IMR-90 (cell line): ENCODE measurements at places on chromosomes 5 and 9. TPM values are rescaled to one million over a fixed set of nuclear protein-coding genes. Genes with fewer than 3 reads are reported as not detected.

The NR5A1 gene
- total RNA-seq = not detected in 2 replicates

The C5orf58 gene
- not detected in 2 replicates for total RNA-seq

GRCh38 chr9:109912082-109912582 lies 132.1 kb downstream of the PALM2AKAP2 start:
- H3K36me3 ChIP-seq = no peaks in the 10 kb centered on the region
- H3K27me3 ChIP-seq = no peaks in the 10 kb centered on the region
- H3K27ac ChIP-seq = peak overlapping the region; percentile 86

GRCh38 chr9:71662082-71662481 lies 106.2 kb downstream of the CEMIP2 start:
- H3K4me3 ChIP-seq = no peak overlapping the region
- no peak for DNase-seq
- H3K27ac ChIP-seq = no peak overlapping the region
- H3K27me3 ChIP-seq = no peaks in the 10 kb centered on the region

The ITK gene
- not detected in 2 replicates for total RNA-seq

DNA sequence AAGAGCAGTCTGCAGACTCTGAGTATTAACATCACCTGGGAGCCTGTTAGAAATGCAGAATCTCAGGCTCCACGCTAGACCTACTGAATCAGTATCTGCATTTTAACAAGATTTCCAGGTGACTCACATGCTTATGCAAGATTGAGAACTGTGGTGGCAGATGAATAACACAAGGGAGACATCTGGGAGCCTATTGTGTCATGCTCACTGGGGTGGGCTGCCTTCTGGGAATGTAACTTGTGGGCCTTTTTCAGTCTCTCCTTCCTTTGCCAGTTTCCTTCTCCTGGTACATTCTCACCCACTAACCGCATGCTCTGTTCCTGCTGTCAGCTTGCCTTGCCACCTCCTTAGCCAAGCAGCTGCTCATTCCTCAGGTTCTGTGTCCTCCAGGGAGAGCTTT lies 176.6 kb upstream of the C9orf72 start:
- H3K4me1 ChIP-seq = no peaks in the 10 kb centered on the region
- H3K36me3 ChIP-seq = no peaks in the 10 kb centered on the region
- no peaks in the 10 kb centered on the region for H3K27me3 ChIP-seq

The PCDHB10 gene
- under 0.01 and 0.18 TPM in 2 replicates for total RNA-seq
